Iris pigment epithelial cell (primary cell): ENCODE measurements at places on chromosomes 3 and 15.

GRCh38 chr3:188272481-188273372, 118.8 kb downstream of the LPP start:
- DNase-seq = peak; percentile 95

DNA sequence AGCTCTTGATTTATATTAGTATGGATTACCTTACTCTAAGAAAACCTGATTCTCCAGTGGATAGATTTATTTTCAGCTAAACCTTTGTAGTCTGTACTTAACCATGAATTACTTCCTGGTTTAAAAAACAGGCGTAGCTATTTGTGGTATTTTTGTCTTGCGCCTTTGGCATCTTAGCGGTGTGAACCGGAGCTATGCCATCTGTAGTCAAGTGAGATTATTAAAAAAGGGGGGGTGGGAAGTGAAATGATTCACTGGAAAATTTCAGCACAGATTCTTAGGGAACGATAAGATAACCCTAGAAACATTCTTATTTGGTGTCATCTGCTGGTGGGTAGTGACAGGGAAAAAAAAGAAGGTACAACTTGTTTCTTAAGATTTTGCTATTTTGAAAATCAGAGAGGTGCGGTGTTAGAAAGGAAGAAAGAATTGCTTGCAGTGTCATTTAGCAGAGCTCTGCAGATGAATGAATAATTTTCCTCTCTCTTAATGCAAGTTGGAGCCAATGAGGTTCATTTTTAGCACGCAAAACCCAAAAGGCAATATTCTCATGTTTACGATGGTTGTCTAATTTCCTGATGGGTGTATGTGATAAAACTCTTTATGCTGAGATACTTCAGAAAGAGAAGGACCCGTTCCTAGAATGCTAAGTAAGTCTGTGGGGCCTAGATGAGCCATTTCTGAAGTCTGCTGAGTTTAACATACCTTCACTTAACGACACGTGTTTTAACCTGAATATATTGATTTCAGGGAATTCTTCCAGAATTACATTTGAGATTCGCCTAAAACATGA, 44.0 kb downstream of the PSMD6 start:
- peak; percentile 65 for DNase-seq

GRCh38 chr15:41854443-41854842, 15.8 kb downstream of the PLA2G4B start:
- no peak for DNase-seq

- no peak for DNase-seq
Observed at GRCh38 chr15:47968593-47968992, 152.2 kb upstream of the SLC24A5 start.

DNA sequence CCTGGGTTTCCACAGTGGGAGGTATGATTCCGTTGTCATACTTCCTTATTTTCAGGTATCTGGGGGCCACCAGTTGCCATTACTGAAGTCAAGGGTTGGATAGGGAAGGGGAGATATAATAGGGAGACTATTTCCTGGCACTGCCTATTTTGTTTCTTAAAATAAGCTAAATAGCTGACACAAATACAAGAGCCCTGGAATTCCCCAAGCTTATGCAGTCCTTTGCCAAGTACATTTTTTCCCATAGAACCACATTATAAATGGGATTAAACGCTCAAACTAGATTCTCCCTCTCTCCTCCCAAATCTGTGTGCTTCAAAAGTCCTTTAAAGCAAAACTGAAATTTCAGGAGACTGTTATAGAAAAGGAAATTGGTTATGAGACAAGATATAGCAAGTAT, 68.7 kb downstream of the AP4E1 start:
- peak; percentile 55 for DNase-seq

DNA sequence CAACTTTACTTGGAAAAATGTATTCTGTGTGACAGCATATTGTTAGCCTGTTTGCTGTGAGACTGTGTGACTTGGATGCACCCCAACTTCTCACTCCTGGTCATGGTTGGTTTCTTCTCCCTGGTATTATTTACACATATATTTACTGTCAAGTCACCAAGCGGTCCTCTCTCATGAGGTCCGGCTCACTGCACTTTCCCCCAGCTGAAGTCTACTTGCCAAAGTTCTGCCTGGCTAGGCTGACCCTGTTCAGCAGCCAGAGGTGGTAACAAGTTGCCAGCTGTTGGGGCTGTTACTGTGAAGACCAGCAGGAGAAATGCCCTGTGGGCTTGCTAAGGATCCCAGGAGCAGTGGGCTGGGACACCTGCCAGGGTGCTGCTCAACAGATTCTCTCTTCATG, 337.5 kb downstream of the MFSD1 start:
- no peak for DNase-seq

GRCh38 chr3:128064962-128065361, 12.7 kb downstream of the SEC61A1 start:
- no peak for DNase-seq

- DNase-seq = no peak
Observed at GRCh38 chr3:89245612-89246011, 138.2 kb downstream of the EPHA3 start.
